ENCODE measurements at places on chromosomes 1 and 21.
A peak's percentile ranks its signal among the peaks of the same experiment; 100 is the strongest.

DNA sequence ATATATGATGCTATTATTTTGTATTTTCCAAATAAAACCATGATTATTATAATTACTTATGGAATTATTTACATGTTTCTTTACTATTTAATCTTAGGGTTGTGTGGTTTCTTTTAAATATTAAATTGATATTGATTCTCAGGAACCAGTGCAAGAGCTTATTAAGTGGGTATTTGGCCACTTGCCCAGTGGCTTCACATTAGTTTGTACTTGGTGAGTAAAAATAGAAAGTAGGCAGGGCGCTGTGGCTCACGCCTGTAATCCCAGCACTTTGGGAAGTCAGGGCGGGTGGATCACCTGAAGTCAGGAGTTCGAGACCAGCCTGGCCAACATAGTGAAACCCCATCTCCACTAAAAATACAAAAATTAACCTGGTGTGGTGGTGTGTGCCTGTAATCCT is 497.1 kb downstream of the PTPRC start:
- no peak for DNase-seq

DNA sequence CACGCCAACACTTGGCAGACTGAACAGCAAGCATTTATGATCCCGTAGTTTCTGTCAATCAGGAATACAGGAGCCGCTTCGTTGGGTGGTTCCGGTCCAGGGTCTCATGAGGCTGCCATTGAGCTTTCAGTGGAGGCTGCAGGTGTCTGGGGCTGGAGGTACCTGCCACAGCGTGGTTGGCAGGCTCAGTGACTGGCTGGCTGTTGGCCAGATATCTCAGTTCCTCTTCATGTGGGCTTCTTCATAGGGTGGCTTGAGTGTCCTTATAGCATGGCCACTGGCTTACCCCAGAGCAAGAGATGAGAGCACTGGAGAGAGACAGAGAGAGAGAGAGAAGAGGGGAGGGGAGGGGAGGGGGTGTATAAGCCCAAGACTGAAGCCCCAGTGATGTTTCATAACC is 29.3 kb downstream of the PIK3CD start:
- no peak for DNase-seq

GRCh38 chr1:8364528-8365442 is 46.9 kb downstream of the SLC45A1 start:
- DNase-seq = no peak

DNA sequence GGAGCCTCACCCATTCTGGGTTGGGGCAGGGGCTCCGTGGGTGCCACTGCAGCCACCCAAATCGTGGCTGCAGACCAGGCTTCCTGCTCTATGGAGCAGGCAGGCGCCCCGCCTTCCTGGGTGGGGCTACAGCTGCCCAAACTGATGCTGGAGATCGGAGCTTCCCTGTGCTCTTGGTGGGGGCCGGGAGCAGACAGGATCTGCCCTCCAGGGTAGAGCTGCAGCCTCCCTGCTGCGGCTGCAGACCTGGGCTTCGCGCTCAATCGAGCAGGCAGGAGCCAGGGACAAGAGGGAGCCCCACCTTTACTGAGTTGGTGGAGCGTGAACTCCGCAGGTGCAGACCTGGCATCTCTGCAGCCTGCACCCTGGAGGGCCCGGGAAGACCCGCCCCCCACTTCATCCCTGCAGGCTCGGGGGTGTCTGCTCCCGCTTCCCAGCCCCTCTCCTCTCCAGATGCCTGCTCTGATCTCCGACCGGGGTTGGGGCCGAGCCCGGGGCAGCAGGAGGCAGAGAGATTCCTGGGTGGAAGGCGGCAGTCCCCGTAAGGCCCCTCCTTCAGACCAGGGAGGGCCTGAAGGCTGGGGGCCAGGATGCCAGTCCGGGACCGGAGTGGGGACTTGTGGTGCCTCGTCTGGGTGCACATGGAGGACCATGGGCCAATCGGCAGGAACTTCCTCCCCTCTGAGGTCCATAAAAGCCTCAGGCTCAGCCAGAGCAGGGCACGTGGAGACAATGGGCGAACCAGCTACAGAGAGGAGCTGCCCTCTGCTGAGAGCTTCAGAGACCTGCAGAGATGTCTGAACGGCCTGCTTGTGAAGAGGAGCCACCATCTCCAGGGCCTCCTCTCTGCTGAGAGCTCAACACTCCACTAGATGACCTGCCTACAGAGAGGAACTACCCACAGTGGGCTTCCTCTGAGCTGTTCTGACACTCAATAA is 359.3 kb downstream of the SMYD3 start:
- DNase-seq = no peak

GRCh38 chr1:224212618-224213061 is 29.6 kb downstream of the DEGS1 start:
- peak; percentile 79 for DNase-seq

GRCh38 chr1:201636510-201636971 is 97.6 kb downstream of the NAV1 start:
- no peak for DNase-seq

DNA sequence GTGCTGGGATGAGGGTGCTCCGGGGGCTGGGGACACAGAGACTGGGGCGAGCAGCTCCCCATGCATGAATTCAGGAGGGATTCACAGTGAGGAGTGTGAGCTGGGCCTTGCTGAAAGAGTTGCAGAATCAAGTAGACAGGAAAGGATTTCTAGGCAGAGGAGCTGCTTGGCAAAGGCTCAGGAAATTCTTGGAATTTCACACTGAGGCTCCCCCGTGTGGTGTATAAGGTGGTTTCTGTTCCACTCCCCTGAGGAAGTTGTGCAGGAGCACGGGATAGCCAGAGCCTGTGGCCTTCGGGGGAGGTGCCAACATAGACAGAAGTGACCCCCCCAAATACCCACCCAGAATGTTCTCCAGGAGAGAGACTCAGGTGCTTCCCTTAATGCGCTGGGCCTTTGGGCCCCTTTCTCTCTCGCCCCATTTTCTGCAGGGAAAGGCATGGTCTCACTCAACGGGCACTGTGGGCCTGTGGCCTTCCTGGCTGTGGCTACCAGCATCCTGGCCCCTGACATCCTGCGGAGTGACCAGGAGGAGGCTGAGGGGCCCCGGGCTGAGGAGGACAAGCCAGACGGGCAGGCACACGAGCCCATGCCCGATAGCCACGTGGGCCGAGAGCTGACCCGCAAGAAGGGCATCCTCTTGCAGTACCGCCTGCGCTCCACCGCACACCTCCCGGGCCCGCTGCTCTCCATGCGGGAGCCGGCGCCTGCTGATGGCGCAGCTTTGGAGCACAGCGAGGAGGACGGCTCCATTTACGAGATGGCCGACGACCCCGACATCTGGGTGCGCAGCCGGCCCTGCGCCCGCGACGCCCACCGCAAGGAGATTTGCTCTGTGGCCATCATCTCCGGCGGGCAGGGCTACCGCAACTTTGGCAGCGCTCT is 58.5 kb upstream of the ACTL8 start:
- DNase-seq = peak; percentile 88

- no peak for DNase-seq
Measured at GRCh38 chr1:182587666-182588499, 1.2 kb downstream of the RNASEL start.

GRCh38 chr1:212514056-212514614 is 81.4 kb downstream of the NENF start:
- peak; percentile 73 for DNase-seq

DNA sequence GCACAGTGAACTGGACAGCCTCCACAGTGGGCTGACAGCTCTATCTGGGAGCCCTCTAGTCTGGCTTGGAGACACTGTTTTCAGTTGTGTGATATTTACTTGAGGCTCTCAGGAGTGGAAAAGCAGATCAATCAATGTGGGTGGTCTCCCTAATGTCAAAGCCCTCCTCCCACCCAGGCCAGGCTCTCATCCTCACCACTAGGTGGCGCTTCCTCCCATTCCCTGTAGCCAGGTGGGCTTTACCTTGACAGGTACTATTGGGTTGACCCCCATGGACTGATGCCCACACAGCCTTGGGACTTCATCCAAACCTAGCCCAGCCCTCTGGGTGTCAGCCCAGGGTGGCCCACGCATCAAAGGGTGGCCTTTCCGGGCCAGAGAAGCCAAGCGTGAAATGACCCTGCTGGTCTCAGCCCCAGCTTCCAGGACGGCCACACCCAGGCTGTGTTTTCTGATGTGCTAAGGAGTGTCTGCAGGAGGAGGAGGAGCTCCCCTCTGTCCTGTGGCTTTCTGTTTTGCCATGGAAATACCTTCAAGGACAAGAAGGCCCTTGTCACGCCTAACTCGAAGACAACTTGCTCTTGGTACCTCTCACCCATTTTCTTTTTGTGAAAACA is 54.0 kb downstream of the CLIC6 start:
- no peak for DNase-seq

GRCh38 chr1:50458507-50458906 is 35.3 kb upstream of the DMRTA2 start:
- DNase-seq = peak; percentile 7

GRCh38 chr1:220967911-220968310 is 88.7 kb downstream of the HLX start:
- DNase-seq = no peak

DNA sequence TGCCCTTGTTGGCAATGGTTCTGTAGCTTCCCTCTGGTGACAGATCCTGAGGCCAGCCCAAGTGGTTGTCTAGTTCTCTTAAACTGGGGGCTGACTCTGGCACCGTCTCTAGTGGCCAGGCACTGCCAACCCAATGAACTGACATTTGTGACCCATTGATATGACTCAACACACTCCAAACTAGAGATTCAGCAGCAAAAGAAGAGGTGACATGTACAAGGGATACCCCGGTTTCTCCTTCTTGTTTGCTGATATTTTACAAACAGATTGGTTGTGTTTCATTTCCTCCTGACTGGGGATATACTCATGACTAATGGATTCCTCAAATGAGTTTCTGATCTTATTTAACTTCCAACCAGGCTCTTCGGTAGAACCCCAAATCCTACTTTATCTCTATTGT is 65.9 kb upstream of the DNAJC6 start:
- DNase-seq = no peak

DNA sequence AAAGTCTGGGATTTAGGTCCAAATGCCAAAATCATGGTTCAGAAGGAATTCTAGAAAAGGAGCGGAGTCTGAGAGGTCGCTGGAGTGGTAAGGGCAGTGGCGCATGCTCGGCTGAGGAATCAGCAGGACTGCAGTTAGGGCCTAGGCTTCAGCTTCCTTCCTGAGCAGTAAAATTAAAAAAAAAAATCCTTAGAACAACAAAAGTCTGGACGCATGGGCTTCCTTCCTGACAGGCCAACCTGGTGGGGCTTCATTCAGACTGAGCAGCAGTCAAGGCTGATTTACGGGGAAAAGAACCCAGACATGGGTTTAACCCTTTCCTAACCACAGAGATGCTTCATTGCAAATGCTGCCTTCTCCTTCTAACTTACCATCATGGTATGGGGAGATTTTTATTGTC is 17.1 kb downstream of the RNF220 start:
- no peak for DNase-seq

- no peak for DNase-seq
Measured at GRCh38 chr21:29287383-29287782, 11.3 kb upstream of the BACH1 start.

GRCh38 chr1:7450838-7451237 is 320.3 kb upstream of the VAMP3 start:
- DNase-seq = no peak

GRCh38 chr21:33151941-33152731 is 77.6 kb upstream of the IFNAR2 start:
- DNase-seq = peak; percentile 14

GRCh38 chr21:35503671-35504070 is 454.6 kb upstream of the RUNX1 start:
- DNase-seq = peak; percentile 85

GRCh38 chr1:89064632-89065031 is 376 bp downstream of the GBP1 start:
- peak; percentile 37 for DNase-seq

DNA sequence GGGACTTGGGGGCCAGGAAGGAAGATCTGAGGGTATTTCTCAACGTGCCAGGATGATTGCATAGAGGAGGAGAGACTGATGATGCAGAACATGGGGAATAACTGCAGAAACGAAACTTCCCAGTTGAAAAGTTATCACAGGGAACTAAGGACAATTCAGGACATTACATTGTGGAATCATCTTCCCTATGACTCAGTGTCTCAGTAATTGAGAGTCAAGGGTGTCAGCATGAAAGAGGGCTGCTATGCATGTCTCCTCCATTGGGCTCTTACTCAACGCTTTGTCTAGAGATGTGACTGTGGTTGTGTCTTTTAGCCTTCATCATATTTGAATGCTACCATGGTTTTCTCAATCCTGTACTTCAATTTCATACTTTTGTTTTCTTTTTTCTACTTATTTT is 48.9 kb upstream of the PTGFR start:
- DNase-seq = no peak

DNA sequence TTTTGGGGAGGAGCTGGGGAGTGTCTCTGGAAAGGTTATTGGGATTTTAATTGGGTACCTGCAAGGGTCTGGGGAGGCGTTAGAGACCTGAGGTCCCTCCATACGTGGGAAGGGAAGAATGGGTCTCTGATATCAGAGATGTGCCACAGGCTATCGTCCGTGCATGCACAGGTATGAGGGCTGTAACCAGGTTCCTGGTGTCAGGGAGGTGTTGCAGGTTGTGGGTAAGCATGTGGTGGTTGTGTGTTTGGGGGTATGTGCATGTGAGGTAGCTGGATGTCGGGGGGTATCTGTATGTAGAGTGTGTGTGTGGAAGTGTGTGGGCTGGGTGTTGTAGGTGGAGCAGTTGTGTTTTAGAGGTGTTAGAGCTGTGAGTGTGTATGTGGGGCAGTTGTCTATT is 8.3 kb downstream of the AHDC1 start:
- DNase-seq = no peak

DNA sequence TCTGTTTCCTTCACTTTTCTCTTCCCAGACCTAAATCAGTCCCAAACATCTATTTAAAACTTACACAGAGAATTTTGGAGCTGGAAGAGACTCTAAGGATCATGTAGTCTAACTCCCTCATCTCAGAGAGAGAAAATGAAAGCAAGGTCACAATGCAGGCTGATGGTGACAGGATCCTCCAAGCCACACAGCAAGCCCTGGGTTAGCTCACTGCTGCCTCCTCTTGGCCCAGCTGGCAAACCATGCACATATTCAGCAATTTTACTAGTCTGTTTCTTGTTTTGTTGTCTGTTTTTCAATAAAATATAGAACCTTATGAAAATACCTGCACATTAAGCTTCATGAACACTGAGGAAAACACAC is 27.7 kb upstream of the LY9 start:
- DNase-seq = peak; percentile 19

Data from muscle of leg (tissue), 16 donors.